ENCODE measurements at places on chromosomes 3 and 15.

DNA sequence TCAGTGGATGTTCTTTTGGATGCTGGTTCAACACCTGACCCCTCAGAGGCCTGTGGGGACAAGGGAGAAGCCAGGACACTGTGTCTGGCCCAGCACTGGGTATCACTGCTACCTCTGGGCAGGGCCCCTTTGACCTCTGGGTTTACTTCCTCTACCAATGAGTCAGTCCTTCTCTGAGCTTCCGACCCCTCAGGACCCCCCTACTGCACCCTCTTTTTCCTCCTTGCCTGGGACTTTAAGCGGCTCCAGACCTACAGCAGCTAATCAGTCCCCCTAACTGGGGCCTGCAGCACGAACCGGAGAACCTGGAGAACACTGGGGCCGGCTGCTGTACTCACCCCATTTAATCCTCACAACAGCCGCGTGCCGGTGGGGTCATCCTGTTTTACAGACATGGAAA is 3.8 kb downstream of the CHST14 start:
- DNase-seq: no peak

GRCh38 chr3:40187945-40188344 is 121.6 kb upstream of the EIF1B start:
- no peak for DNase-seq

GRCh38 chr15:72147418-72147817 is 29.2 kb downstream of the SENP8 start:
- DNase-seq: no peak

DNA sequence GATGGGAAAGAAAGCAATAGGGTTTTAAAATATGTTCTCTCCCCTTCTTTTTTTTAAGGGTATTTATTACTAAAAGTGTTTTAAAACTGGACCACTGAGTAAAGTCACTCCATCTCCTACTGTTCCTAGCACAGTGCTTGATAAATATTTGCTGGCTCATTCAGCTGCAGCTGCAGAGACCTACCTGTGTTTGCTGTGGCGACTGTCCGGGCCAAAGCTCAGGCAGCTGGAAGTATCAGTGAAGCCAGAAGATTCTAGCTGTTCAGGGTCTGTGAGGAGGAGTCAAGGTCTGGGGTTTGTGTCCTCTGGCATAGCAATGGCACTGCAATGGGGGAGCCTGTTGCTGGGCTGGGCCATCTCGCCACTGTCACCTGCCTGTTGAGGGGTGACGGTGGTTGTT is 109.9 kb downstream of the RPLP1 start:
- DNase-seq: no peak

DNA sequence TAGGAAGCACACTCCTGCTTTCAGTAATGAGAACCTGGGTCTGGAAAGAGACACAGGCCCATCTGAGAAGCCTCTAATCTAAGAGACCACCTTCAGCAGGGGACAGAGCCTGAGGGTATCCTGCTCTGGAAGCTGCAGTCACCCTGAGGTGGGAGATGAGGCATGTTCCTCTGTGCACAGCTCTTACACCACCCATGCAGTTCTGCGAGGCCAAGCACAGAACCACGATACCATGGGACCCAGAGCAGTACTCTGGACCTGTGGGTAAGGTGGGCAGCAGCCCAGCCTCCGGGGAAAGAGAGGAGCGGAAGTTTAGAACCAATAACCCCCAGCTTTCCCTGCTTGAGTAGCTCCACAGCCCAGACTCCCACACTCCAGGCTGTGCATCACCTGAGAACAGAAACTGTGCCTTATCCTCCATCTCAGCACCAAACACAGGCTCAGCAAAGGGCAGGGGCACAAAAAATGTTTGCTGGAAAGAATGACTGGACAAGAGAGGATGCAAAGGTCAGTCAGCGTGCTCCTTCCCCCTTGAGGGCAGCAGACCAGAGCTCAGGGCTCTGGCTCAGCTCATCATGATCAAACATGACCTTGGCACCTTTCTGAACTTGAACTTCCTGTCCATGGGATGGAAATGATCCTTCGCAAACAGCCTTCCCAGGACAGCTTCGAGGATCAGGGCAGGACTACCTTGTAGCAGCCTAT is 43.1 kb downstream of the RBPMS2 start:
- no peak for DNase-seq

GRCh38 chr15:80777137-80777536 is 2.0 kb upstream of the CEMIP start:
- peak; percentile 12 for DNase-seq

GRCh38 chr3:95629802-95630201 is 1184.6 kb upstream of the EPHA6 start:
- no peak for DNase-seq

DNA sequence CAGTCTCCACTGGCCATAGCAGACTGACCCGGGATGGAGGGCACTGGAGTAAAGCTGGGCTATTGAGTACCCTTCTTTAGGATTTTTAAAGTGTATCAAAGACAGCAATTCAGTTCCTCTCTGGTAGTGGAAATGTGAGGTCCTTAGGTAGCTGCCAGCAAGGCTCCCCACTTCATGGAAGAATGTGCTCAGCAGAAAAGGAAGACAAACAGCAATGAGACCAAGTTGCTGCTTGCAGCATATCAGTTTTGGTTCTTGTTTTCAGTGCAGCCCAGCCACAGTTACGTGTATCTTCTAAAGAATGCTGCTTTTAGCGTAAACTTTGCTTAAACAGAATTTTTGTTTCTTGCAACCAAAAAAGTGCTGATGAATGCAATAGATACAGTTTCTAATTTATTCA is 374.0 kb upstream of the CBLB start:
- no peak for DNase-seq

GRCh38 chr15:88949734-88950400 is 36.7 kb upstream of the MFGE8 start:
- no peak for DNase-seq

- DNase-seq: no peak
Measured at GRCh38 chr15:99202176-99202552, 47.2 kb downstream of the TTC23 start.

DNA sequence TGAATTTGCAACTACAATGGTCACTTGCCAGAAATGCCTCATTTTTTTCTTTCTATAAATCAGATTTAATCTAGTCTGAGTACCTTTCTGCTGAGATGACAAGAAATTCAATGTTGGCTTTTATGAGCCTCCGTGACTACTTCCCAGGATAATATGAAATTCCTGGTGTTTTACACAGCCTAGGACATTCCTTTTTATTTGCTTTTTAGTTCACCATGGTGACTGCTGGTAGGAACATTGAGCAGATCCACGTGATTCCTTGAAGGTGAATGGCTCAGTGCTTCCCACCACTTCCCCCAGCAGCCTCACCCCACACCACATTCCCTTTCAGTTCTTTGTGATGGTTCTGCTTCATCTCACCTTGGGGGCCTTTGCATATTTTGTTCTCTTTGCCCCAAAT is 4.3 kb upstream of the NPTN start:
- DNase-seq: no peak

GRCh38 chr3:125151442-125151817 is 61.1 kb downstream of the SLC12A8 start:
- no peak for DNase-seq

DNA sequence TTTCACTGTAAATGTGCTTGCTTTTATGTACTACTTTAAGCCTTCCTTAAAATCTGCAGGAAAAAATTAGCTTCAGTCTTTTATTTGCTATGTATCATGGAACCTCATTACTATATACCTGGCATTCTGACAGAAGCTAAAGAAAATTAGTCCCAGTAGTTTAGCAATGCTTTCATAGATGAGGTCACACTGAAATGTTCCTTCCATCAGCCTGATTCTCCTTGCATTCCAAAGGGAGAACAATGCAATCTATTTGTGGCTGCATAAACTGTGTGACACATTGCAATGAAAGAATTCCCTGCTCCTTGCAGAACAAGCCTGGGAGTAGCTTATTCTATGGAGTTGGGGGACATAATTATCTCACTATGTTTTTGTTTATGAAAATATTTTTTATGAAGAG is 691.5 kb upstream of the ARPP21 start:
- no peak for DNase-seq

- peak; percentile 18 for DNase-seq
Measured at GRCh38 chr3:117278424-117279190, 569.0 kb downstream of the TUSC7 start.

All from nephron progenitor cell (in vitro differentiated cells).